ENCODE measurements at places on chromosomes 2 and 18.
A peak's percentile ranks its signal among the peaks of the same experiment; 100 is the strongest.

DNA sequence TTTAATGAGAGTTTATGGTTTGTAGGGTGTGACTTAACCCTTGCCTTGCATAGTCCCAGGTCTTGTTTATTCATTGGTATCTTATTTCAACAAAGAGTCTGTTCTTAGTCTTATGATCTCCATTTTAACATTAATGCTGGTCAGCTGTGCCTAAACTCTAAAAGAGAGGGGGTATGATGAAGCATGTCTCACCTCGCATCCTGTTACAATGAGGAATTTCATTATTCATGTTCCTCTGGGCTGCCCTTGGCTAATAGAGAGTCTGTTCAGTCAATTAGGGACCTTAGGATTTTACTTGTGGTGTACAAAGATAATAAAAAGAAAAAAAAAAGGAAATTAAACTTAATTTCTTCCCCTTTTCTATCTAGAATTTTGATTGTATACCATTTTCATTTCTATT is 831.9 kb upstream of the CDH2 start:
- no peak for DNase-seq

DNA sequence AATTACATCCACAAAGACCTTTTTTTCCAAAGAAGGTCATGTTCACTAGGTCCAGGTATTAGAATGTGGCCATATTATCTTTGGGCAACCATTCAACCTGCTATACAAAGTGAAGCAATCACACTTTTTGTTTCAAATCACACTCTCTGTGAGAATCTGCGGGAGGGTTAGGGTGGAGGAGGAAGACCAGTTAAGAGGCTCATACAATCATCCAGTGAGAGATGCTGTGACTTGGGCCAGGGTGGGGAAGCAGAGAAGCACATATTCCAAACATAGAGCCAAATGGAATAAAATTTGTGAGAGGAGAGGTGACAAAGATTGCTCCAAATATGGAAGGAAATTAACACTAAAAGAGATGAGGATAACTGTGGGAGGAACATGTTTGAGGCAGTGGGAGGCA is 351.6 kb downstream of the CYRIA start:
- DNase-seq: no peak

- DNase-seq: no peak
Measured at GRCh38 chr2:74181739-74182138, 3.1 kb upstream of the MOB1A start.

GRCh38 chr2:236663287-236664101 is 93.9 kb downstream of the ACKR3 start:
- DNase-seq: no peak

DNA sequence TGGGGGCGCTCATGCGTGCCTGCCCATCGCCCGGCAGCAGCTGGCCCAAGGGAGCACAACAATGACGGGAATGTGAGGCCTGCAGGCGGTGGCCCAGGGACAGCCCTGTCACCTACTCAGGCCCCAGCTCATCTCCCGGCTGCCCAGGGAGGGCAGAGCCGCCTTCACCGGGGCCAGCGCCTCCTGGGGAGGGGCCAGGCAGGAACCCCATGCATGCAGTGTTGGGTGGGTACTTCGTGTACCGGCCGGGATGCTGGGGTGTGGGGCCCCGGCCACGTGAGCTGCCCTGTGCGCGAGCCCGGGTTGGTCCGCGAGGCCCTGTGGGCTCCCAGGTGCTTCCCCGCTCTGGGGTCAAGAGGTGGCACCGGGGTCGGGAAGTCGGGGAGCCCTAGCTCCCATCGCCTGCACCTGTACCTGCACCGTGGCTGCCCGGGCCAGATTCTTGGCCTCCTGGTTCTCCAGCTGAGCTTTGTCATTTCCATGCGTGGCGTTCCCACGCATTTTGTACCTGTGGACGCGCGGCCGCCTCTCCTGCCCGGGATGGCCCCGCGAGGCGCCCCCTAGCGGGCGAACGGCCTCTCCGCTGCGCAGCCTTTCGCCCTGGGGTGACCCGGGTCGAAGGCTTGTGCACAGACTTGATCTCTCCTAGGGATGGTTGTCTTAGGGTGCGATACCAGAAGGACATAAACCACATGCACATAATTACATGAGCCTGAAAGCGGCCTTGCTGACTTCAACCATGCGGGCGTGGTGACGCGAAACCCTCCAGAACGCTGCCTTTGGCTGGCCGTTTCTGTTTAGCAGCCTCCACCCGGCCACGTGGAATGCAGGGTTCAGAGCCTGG is 950 bp downstream of the KLHL30 start:
- DNase-seq: peak; percentile 47

GRCh38 chr2:3572620-3573019 is 2.4 kb upstream of the RPS7 start:
- DNase-seq: no peak

DNA sequence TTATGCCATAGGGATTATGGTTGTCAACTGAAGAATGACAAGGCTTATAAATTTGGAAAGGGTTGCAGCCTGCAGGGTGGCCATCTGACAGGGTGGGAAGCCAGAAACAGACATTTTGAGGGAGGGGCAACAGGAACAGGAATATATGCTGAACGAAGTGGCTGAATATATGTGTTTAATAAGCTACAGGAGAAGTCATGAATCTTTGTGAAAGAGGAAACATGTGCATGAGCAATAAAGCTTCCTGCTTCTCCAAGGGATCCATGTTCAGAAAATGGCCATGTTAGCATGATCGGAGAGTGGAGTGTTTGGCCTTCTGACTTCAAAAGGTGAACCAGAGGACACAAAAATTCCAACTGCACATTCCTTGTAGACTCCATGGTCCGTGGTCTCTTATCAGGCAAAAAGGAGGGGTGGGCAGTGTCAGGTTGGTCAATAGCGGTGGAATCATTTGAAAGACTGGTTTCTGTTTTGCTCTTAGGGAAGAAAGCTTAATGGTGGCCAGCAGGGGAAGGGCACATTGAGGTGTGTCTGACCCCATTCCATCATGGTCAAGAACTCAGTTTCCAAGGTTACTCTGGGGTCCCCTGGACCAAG is 144.1 kb downstream of the SOCS6 start:
- no peak for DNase-seq

GRCh38 chr18:36895606-36896005 is 66.7 kb downstream of the KIAA1328 start:
- DNase-seq: no peak

- DNase-seq: no peak
Measured at GRCh38 chr2:190927301-190927700, 46.7 kb downstream of the GLS start.

GRCh38 chr18:67854340-67854739 is 337.8 kb upstream of the DSEL start:
- DNase-seq: no peak
